PC-3 (cell line): ENCODE measurements at places on chromosomes 5 and 9. TPM values are rescaled to one million over a fixed set of nuclear protein-coding genes. Genes with fewer than 3 reads are reported as not detected.

- no peak for DNase-seq
Observed at GRCh38 chr5:161058781-161059180, 206.8 kb upstream of the ATP10B start.

DNA sequence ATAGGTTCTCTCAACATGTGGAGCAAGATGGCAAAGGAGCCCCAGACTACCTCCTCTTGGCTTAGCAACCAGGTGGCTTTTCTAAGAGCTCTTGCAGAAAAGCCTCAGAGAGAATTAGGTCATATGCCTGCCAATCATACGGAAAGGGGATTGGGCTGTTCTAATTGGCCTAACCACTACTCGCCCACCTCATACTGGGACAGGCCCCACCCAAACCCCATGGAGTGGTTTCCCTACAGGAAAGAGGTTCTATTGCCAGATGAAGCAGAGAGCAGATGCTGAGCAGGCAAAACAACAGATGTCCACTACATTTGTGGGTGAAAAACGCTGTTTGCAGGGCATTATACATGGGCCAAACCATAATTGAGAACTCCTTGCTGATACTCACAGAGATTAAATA lies 29.0 kb downstream of the ABLIM3 start:
- no peak for DNase-seq

- no peak for DNase-seq
Observed at GRCh38 chr9:117164512-117164911, 250.3 kb downstream of the ASTN2 start.

GRCh38 chr5:159768243-159768642 lies 148.0 kb upstream of the ADRA1B start:
- DNase-seq, result no peak

GRCh38 chr9:96555567-96556386 lies 63.9 kb downstream of the CDC14B start:
- no peak for DNase-seq

DNA sequence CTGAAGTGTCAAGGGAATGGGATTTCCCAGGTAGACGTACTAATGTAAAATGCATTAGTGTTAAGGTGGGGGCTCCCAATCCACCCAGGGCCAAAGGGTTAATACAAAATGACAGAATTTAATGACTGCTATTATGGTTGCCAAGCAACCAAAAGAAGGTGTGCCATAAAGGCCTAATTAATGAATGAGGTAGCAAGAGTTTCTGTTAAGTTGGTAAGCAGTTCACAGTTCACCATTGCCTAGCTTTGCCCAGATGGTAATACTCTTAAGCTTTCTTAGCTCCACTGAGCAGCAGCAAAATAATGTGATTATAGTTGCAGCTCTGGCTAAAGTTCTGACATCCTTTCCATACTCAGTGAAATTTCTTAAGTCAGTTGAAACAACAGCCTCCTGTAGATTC lies 211.7 kb downstream of the DENND1A start:
- DNase-seq, result no peak

DNA sequence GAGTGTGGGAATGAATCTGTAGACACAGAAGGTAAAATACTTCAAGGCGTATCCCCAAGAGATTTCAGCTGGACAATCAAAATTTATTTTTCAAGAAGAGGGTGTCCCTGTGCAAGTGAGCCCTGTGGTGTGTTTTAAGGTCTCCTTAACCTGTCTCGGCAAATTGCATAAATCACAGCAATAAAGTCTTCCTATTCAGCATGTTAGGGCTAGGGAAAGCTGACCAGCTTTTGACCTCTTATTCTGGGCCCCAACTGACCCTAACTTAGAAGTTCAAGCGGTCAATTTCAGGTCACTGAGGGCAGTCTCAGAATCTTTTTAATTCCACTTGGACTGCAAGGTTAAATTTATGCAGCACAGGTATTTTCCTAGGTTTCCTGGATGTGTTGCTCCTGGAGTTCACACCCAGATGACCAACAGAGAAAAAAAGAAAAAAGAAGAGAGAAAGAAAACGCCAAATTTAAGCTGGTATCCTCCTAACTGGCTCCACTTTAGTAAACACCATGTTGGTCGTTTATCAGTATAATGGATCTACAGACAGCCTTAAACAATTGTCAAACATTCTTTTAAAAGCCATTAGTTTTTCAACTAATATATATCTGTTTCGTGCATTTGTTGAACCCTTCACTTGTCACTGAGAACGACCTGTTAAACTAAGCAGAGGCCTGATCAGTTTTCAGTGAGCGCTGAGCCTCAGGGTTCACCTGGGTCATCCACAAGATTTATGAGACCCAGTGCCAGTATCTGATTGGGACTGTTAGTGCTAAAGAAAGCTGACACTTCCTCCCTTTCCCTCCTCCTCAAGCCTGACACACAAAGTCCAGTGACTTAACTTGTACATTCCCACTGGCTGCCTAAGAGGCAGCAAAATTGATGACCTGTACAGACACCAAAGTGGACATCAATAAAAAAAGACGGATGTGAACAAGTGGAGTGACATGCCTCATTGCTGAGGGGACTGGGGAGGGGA lies 546.1 kb downstream of the NR2F1-AS1 start:
- no peak for DNase-seq

DNA sequence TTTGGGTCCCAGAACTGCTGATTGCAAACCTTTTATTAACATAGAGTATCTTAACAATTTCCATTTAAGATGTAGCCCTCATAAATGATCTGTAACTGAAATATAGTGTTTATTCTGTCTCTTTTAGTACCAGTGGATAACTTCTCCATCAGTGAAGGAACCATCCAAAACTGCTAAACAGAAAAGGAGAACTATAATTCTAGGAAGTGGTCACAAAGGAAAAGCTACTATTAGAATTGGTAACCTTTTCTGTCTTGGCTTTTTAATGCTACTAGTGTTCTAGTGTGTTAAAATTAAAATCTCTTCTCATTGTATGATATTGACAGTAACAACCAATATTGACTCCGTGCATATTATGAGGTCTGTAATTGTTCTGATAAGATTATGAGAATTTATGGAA lies 12.8 kb downstream of the CEP78 start:
- no peak for DNase-seq

- DNase-seq, result no peak
Observed at GRCh38 chr5:176776141-176776865, 34.1 kb upstream of the UNC5A start.

- no peak for DNase-seq
Observed at GRCh38 chr9:136306211-136307208, 2.6 kb upstream of the CCDC187 start.

DNA sequence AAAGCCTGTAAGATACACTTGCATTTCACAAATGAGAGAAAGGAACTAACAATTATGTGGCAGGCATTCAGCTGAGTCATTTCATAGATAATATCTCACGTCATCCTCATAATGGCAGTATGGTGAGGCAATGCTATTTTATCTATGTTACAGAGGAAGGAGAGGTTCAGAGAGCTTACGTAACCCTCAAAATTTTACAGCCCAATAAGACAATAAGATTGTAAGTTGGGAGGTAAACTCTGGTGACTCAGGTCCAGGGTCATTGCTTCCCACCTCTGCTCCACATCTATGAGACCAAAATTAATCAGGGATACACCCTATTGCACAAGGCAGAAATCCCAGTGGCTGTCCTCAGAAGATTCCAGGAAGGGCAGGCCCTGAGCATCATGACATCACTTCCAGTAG lies 309.7 kb downstream of the NSG2 start:
- peak; percentile 91 for DNase-seq

- DNase-seq, result no peak
Observed at GRCh38 chr9:137789295-137789895, 88.2 kb upstream of the CACNA1B start.

- DNase-seq, result no peak
Observed at GRCh38 chr9:34690983-34691935, at the start of gene CCL19. Gene CCL19 (minus strand): TSS chr9:34691276. CDS start chr9:34691139, 137 bp downstream.

GRCh38 chr9:82989929-82990328 lies 73.0 kb downstream of the RASEF start:
- DNase-seq, result peak; percentile 59

GRCh38 chr9:114487607-114488300 lies 17.5 kb downstream of the WHRN start:
- peak; percentile 82 for DNase-seq

- DNase-seq, result peak; percentile 89
Observed at GRCh38 chr5:73321757-73322436, 126.7 kb downstream of the FOXD1 start.

- no peak for DNase-seq
Observed at GRCh38 chr5:61081741-61082140, 80.5 kb downstream of the SMIM15 start.

GRCh38 chr9:71213633-71214032 lies 92.2 kb upstream of the TRPM3 start:
- DNase-seq, result no peak

GRCh38 chr9:95635986-95636671 lies 119.4 kb upstream of the PTCH1 start:
- no peak for DNase-seq

- DNase-seq, result no peak
Observed at GRCh38 chr9:38195737-38196161, 126.7 kb upstream of the SHB start.

The TEX48 gene
- total RNA-seq, result 2.4 TPM in 1 of 2 replicates, not detected in the other

The CDH10 gene
- not detected in 2 replicates for total RNA-seq

The TAF11L10 gene
- not detected in 2 replicates for total RNA-seq

The SLC36A3 gene
- total RNA-seq, result not detected in 2 replicates

The BTNL8 gene
- total RNA-seq, result 0.23 TPM in 1 of 2 replicates, not detected in the other

The PROB1 gene
- 1.9 and 2.2 TPM in 2 replicates for total RNA-seq

The LCN1 gene
- total RNA-seq, result not detected in 2 replicates

The FRMPD1 gene
- total RNA-seq, result not detected in 2 replicates

The FOXD4L3 gene
- not detected in 2 replicates for total RNA-seq

The TAF11L14 gene
- total RNA-seq, result not detected in 2 replicates

The PCDHA1 gene
- not detected in 2 replicates for total RNA-seq

The SPATA31A3 gene
- not detected in 2 replicates for total RNA-seq

The TMEM174 gene
- not detected in 2 replicates for total RNA-seq
